GOT3 (cell line): ENCODE measurements at places on chromosomes 12 and 14.

GRCh38 chr14:37587131-37587803 is 7.8 kb downstream of the FOXA1 start:
- DNase-seq, result no peak

- no peak for DNase-seq
Observed at GRCh38 chr12:40208707-40209446, 15.9 kb upstream of the LRRK2 start.

DNA sequence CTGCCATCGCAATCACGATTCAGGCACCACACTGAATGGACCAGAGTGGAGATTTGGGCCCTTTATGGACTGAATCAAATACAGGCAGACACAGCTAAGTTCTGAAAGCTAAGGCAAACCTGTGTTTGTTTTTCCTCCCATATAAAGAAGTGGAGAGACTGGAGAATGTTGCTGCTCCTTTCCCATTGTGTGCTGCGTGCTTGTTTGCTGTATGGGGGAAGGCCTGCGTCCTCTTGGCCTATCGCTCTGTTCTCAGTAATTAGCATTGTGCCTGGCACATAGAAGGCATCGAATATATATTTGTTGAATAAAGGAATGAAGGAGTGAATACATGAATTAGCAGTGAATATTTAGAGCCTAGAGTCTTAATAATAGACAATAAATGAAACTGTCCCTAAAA is 12.4 kb downstream of the ST8SIA1 start:
- no peak for DNase-seq

GRCh38 chr14:82451675-82452074 is 918.0 kb upstream of the SEL1L start:
- DNase-seq, result no peak

DNA sequence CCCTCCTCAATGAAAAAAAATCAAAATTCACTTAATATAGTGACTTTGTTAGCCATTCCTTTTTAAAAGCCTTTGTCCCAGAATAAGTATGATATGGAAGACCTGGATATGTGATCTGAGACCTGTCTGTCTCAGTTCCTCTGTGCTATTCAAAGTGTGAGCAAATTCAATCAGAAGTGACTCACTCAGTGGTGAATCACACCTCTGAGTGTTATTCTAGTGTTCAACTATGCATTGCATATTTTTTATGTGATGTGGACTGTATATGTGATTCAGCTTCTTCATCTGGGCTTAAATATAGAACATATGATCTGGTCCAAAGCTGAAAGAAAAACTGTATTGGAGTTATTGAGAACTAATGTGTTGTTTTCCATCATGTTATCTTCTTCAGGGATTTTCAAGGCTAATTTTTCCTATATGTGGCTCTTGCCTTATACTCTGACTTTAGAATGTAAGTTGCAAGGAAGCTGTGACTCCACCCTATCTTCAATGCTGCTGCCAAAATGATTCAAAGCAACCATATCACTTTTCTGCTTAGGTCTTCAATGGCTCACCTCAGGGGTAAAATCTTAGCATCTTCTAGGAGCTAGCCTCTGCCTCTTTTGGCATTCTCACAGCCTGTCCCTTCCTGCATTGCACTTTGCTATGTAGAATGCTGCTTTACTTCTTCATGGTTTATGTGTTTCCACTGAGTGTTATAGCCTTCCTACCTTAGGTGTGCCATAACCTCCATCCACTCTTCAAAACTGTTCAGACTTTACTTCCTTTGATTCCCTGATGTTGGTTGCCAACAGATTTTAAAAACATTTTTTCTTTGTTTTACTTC is 169.8 kb downstream of the OTOGL start:
- DNase-seq, result no peak

DNA sequence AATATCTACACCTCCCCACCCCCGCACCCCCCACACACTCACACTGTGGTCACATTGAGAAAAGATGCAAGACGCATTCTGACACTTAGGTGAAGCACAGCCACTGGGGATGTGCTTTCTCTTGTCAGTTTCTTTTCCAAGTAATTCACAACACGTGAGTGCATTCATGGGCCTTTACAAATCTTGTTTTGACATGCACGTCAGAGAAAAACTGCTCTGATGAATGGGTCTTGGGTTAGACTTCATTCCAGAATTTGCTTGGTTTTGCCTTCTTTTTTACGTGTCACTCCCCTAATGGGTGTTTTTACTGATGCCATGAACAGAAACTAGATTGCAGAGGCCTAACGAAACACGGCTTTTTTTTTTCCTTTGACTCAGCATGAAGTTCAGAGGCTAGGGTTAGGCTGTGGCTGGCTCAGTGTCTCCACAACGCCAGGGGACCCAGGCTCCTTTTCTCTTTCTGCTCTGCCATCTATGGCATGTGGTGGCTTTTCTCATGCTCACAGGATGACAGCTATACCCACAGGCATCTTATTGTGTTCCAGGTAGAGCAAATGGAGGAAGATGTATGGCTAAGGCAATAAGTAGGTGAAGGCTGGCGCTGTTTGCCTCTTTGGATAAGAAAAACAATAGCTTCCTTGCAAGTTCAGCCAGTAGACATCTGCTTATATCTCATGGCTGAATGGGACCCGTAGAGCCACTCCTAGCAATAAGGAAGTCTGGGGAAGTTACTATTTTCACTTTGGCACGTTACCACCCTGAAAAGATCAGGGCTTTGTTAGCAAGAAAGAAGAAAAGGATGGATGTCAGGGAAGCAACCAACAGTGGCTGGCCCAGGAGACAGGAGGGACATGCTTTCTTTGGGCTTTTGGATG is 253.3 kb downstream of the SLC15A4 start:
- no peak for DNase-seq

GRCh38 chr12:27008081-27008480 is 6.1 kb downstream of the TM7SF3 start:
- no peak for DNase-seq
